ENCODE measurements at places on chromosomes 3 and 15.

DNA sequence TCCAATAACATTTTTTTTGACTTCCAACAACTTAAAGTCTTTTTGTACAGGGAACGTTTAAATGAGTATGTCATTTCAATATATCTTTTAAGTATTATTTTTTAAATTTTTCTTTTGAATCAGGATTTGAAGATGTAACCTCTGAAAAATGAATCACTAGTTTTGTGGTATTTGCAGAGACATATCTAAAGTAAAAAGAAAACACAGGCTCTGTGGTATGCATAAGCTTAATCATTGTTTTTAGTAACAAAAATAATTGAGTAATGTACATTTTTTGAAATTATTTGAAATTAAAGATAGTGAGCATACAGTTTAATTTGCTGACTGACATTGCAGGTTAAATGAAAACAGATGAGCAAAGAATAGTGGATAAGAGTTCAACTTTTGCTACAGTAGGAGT lies 531.3 kb downstream of the ROBO1 start:
- DNase-seq: no peak

DNA sequence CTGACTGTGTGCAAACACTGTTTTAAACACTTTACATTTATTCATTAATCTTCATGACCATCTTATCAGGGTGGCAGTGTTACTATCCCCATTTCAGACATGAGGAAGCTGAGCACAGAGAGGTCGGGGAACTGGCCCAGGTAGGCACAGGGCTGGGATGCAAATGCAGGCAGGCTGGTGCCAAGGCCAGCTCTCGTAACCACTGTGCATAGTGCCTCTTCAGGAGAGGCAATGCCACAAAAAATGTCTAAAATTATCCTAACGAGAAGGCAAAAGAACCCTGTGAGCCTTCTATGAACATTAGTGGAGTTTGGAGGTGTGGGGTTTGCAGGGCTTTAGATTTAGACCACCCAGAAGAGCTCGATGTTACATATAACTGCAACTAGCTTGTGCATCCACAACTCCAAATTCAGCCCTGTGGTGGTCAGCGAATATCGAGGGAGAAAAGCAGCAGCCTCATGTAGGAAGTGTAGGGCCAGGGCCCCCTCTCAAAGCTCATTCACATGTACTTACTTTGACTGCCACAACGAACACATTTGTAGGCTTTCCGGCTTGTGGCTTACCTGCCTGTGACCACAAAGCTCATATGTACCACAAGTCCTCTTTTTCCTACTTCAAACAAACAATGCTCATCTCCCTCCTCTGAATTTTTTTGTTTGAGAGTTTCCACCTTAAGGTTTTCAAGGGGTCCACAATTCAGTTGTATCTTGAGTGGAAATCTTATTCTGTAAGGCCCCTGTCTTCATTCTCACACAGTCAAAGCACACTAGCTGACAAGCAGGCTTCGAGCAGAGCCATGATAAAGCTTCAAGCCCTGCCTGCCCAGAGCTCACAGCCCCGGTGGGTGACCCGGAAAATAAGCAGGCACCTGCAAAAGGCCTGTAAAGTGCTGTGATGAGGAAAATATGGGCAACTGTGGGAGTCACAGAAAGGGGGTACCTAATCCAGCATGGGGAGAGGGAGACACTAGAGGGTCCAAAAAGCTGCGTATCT lies 722.9 kb upstream of the CFAP20DC start:
- DNase-seq: peak; percentile 12

GRCh38 chr3:88291486-88291885 lies 141.7 kb downstream of the C3orf38 start:
- no peak for DNase-seq

- no peak for DNase-seq
Measured at GRCh38 chr3:30311781-30312180, 294.6 kb upstream of the TGFBR2 start.

GRCh38 chr15:96102631-96103030 lies 227.9 kb upstream of the NR2F2 start:
- DNase-seq: no peak

DNA sequence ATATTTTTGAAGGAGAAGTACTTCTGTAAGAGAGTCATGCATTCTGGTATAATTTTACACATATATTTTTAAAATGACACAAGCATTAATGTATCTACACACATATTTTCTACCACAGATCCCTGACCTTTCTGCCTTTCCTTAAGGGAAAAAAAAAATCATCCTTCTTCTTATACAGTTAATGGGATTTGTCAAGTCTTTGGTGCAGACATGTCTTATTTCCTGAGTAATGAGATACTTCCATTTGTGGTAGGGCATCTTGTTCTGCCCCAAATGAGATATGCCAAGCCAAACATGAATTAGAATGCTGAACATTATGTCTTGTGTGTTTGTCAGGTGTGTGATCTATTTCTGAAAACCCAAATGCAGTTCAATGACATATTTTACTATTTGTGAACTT lies 329.9 kb downstream of the RBMS3 start:
- no peak for DNase-seq

- no peak for DNase-seq
Measured at GRCh38 chr15:49137861-49138260, 17.5 kb downstream of the COPS2 start.

- DNase-seq: no peak
Measured at GRCh38 chr3:10387881-10388609, 67.1 kb upstream of the SEC13 start.

- no peak for DNase-seq
Measured at GRCh38 chr3:184022323-184022722, 4.6 kb upstream of the ABCC5 start.
